GM12891 (cell line): ENCODE measurements at places on chromosomes 6 and 20.

- no peak for DNase-seq
These were observed 334.1 kb downstream of the TAF4 start for GRCh38 chr20:61731363-61732181.

- no peak for DNase-seq
These were observed 67.3 kb downstream of the MDGA1 start for GRCh38 chr6:37630281-37630799.

- no peak for DNase-seq
These were observed 40.9 kb downstream of the ALDH8A1 start for GRCh38 chr6:134908906-134909516.

- DNase-seq: no peak
These were observed 629.4 kb downstream of the CBLN4 start for GRCh38 chr20:55375920-55376319.

DNA sequence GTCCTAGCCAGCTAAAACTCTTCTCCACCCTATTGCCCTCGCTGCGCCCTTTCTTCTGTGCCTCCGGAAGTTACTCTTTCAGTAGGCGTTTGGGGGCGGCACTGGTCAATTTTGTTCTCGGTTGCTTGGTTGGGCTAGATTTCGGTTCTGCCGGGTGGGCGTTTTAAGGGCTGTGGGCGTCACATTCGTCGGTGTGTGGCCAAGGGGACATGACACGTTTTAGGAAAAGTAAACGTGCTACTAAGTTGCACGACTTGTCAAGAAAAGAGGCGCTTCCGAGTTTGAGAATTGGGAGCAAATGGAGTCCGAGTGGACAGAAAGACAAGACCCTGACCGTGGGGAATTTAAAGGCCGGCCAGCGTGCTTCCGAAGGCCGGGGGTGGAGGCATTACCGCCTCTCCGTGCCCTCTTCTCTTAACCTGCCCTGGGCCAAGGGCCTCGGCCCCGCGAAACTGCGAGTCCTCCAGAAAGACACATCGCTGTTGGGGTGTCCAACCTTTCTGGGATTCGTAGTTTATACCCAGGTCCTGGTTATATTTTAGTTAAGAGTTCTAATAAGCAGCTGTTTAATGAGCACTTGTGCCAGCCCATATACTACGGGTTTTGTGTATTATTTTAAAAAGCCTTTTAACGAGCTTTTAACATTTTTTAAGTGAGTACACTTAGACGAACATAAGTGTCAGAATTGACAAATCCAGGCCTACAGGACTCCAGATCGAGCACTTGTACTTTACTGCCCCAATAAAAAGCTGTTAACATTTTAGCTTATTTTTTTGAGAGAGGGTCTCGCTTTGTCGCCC is 664 bp upstream of the BAG6 start:
- DNase-seq: peak; percentile 83

DNA sequence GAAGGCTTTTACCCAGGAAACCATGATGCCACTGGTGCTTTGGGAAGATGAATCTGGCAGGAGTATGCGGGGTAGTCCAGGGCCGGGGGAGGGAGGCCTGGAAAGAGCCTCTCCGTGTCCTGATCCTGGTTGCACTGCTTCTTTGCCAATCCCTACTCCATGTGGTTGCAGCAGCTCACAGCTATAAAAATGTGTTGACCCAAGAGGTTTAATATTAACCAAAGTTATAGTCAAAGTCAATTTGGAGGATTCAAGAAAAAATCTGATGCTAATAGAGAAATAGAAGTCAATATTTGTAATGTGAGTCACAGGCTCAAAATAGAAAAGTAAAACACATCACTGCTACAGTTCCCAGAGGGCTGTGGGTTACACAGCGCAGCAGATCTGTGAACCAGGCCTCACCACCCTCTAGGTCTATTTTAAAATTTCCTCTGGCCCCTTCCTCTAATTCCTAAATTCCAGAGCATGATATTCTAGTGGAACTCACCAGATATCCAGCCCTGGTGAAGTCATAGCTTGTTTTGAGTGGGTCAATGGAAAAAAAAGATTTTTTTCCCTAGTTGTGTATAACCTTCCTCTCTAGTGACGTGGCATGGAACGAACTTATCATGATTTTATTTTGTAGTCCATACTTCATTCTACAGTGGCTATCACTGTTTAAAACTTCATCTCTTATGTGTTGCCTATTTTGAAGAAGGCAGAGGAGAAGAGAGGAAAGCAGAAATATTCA is 63.2 kb upstream of the BMP2 start:
- DNase-seq: no peak

- DNase-seq: no peak
These were observed 41.4 kb upstream of the CLIC5 start for GRCh38 chr6:46056906-46057529.

GRCh38 chr6:73452107-73452461 is at the start of gene CGAS:
Gene CGAS, minus strand, starts transcription at chr6:73452297. Its CDS starts 116 bp downstream, at chr6:73452181.
- peak; percentile 48 for DNase-seq

DNA sequence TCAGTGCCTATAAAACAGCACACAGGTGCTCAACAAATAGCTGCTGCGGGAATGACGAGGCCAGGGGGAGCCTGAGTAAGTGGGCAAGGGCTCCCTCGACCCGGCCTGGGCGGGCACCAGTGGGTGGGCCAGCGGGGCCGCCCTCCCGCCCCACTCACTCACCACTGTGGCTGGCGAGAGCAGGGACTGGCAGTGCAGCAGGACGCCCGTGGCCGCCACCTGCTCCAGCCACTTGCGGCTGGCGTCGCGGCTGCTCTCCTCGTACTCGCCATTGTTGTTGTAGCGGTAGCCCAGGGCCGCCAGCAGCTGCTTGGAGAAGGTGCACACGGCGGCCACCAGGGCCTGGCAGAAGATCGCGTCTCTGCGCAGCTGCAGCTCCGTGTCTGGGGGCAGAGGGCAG is 191.5 kb downstream of the PREX1 start:
- DNase-seq: no peak

DNA sequence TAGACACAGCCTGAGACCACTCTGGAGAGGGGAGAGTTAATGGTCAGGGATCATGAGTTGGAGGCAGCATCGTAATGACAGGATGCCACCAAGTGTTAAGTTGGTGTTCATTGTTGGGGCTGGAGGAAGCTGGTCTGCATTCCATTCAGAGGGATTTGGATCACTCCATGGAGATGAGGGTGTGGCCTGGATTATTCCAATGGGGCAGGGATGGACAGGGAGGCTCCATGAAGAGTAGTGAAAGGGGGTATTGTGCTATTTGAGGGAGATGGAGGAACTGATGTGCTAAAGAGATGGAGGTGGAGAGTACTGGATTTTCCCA is 1.1 kb downstream of the SAPCD1 start:
- no peak for DNase-seq

DNA sequence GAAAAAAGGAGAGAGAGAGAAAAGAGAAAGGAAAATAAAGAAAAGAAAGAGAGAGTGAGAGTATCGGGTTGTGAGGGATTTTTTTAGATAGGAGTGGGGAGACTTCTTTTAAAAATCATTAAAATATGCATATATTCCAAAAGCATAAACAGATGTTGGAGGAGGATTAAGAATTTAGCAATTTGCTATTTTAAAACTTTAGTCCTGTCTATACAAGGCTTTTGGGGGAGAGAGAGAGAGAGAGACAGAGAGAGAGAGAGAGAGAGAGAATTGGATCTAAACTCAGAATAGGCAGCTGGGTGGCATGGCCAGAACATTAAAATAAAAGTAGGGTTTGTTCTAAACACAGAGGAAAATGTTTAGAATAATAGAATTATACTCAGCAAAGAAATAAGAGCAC is 72.1 kb downstream of the SOD2 start:
- DNase-seq: no peak

- DNase-seq: no peak
These were observed 3.9 kb downstream of the PRDM1 start for GRCh38 chr6:106090001-106090400.

- DNase-seq: no peak
These were observed 8.4 kb downstream of the RAB5IF start for GRCh38 chr20:36613974-36614373.

DNA sequence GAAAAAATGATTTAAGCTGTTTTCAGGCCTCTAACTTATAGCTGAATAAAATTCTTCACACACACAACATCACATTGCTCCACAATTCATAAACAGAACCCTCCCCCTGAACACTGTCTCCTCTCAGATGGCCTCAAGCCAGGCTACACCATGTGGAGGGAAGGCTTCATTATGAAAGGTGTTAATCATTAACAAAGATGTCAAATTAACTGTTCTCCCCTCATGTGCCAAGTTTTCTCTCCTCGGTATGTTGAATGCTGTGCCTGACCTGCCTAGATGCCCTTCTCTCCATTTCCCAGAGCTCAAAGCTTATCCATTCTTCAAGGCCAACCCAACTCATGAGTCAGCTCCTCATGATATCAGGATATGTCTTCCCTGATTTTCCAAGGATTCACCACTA is 210.4 kb downstream of the GMDS start:
- DNase-seq: no peak

GRCh38 chr20:37319151-37319671 is 26.7 kb upstream of the SRC start:
- DNase-seq: no peak

DNA sequence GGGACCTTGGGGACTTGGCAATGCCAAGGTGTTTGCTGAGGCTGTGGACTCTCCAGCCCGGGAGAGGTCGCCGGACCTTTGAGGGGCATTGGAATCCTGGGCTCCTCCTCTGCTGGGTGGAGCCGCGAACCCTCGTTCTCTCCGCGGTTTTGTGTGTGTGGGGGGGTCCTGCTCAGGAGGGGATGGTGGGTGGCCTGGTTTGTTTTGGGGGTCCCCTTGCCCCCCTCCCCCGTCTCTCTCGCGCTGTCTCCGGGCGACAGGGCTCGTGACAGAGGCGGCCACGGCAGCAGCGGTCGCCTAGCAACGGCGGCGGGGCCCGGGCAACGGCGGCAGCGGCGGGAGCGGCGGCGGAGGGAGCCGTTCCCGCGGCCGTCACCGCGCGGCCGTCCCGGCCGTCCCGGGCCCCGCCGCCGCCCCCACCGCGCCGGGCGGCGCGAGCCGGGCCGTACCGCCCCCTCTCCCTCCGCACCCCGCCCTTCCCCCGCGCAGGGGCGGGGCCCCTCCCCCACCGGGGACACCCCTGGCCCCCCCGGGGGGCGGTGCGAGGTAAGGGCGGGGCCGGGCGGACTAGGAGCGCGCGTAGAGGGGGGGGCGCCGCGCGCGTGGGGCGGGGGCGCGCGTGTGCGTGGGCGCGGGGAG is 7.8 kb downstream of the SYNGAP1 start:
- peak; percentile 57 for DNase-seq

DNA sequence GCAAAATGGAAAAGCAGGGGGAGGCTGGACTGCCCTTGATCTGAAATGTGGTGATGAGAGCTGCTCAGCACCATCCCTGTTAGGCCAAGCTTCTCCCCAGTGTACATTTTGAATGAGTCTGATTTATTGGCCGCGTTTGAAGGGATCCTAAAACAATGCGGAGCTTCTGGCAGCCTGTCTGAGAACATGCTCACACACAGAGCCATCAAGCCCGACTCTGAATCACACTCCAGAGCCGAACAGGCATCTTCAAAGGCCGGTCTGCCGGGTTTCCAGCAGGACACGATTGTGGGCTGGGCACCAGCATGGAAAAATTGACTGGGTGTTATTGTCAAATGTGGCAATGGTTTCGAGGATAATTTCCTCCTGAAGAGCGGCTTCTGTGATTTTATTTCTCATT is 235.9 kb downstream of the TFAP2C start:
- DNase-seq: no peak

DNA sequence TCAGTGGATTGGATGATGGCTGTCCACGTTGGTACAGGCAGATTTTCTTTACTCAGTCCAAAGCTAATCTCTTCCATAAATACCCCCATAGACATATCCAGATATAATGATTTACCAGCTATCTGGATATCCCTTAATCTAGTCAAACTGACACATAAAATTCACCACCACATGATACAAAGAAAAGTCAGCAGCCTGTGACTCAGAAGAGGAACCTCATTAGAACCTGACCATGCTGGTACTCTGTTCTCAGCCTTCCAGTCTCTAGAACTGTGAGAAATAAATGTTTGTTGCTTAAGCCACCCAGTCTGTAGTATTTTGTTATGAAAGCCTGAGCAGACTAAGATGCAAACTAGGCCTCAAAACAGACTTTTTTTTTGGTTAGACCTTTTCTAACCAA is 431.3 kb upstream of the RNF217 start:
- DNase-seq: no peak

- no peak for DNase-seq
These were observed 624 bp downstream of the RBBP8NL start for GRCh38 chr20:62426699-62427131.

GRCh38 chr6:41318261-41318653 is 17.2 kb upstream of the NCR2 start:
- DNase-seq: no peak

DNA sequence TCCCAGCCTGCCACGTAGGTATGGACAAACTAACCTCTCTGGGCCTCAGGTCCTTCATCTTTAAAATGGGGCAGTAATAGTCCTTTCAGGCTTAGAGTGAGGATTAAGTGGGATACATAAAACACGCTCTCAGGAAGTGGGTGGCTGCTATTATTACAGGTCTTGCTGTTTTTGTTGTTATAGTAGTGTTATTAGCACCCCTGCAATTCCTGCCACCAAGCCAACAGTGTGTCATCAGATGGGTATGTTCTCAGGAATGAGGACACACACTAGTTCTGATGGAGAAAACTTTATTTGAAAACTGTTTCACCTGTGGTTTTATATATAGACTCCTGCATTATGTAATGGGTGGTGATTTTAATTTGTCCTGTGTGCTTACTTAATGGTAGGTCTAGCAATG is 131.7 kb downstream of the LRRC1 start:
- DNase-seq: no peak

DNA sequence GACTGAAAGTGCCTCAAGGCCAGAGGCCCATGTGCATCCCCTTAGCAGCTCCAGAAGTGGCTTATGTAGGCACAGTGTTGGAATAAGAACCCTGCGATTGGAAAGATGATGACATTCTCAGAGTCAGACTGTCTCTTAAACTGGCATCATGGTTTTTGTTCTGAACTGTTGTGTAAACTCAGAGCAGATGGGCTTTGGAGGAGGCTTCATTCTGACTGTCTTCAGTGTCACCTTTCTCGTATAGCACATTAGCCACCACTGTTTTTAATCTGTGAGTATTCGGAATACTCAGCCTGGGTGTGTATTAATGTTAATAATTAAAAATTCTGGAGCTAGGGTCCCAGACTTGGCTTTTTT is 140.9 kb downstream of the JARID2 start:
- no peak for DNase-seq

- no peak for DNase-seq
These were observed 31.8 kb downstream of the CPXM1 start for GRCh38 chr20:2768632-2769015.

- peak; percentile 75 for DNase-seq
These were observed at the start of gene CARMIL1 for GRCh38 chr6:25278914-25279747. Gene CARMIL1, plus strand, starts transcription at chr6:25279374. Its CDS starts 422 bp downstream, at chr6:25279796.

DNA sequence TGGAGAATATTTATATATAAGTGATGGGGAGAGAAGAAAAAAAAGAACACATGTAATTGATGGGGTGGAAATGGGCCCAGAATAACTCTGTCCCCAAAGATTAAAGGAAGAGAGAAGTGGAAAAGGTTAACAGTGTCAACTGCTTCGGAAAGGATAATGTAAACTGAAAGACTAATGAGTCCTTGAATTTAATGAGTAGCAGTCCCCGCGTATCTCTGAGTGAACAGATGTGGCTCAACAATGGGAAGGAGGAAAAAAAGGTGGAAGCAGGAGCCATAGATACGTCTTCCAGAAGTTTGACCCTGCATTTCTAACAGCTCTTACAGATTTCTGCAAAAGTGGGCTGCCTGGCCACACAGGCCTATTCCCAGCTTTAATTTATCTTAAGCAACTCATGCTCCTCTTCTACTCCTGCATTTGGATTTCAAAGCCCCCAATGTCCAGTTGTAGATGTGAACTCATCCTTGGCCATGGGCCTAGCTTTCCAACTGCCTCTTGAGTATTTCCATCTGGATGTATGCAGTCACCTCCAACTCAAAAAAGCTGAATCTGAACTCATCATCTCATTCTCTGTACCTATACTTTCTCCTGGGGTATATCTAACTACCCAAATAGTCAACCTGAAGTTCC is 61.3 kb downstream of the DST start:
- no peak for DNase-seq
